ENCODE measurements at places on chromosomes 3 and 15.

GRCh38 chr15:94240480-94240879 lies 9.1 kb downstream of the MCTP2 start:
- H3K27ac ChIP-seq = no peak overlapping the region
- H3K27me3 ChIP-seq = no peaks in the 10 kb centered on the region
- no peak for DNase-seq
- H3K4me3 ChIP-seq = no peak overlapping the region
- no peaks in the 10 kb centered on the region for H3K4me1 ChIP-seq

DNA sequence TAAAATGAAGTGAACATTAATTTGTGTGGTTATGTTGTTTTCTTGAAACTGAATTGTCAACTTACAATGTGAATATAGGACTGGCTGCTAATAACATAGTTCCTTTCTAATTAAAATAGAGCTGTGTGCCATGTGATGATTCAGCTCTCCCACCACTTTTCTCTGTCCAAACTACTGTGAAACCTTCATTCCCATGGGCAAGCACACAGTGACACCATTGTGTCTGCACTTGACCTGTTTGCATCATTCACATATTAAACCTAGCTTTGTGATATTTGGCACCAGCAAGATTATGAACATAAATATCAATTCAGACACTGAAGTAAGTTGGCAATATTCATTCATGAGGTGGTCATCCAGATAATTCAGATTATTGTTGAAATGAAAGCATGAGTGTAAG lies 78.8 kb upstream of the TCF12 start:
- no peak overlapping the region for H3K4me3 ChIP-seq
- no peaks in the 10 kb centered on the region for H3K27me3 ChIP-seq
- H3K27ac ChIP-seq = no peak overlapping the region
- H3K4me1 ChIP-seq = no peaks in the 10 kb centered on the region

- no peak for DNase-seq
- no peaks in the 10 kb centered on the region for H3K27me3 ChIP-seq
- H3K36me3 ChIP-seq = no peaks in the 10 kb centered on the region
Observed at GRCh38 chr15:58283302-58283701, 145.1 kb downstream of the AQP9 start.

- H3K36me3 ChIP-seq = peaks cover 55% of the 10 kb centered on the region
- peaks cover 20% of the 10 kb centered on the region for H3K4me1 ChIP-seq
- DNase-seq = peak; percentile 41
- no peak overlapping the region for H3K27ac ChIP-seq
- no peaks in the 10 kb centered on the region for H3K27me3 ChIP-seq
Observed at GRCh38 chr15:25694823-25695312, 168.3 kb downstream of the ATP10A start.

DNA sequence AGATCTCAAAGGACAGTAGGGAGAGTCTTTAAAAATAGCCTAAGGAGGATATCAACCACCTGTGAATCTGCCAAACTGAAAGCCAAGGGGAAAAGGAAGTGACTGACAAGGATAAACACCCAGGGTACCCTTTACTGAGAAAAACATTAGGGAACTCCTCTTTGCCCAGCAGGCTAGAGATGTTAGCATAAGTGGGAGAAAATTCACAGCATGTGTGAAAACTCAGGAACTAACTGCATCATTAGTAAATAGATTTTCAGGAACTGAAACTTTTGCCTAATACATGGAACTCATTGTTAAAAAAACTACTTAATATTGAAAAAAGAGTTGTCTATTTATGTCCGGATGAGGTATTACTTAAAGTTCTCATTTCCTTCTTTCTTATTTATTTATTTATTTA lies 375.5 kb downstream of the NTRK3 start:
- H3K27me3 ChIP-seq = no peaks in the 10 kb centered on the region
- no peaks in the 10 kb centered on the region for H3K4me1 ChIP-seq
- H3K36me3 ChIP-seq = no peaks in the 10 kb centered on the region
- no peak overlapping the region for H3K27ac ChIP-seq
- DNase-seq = no peak

DNA sequence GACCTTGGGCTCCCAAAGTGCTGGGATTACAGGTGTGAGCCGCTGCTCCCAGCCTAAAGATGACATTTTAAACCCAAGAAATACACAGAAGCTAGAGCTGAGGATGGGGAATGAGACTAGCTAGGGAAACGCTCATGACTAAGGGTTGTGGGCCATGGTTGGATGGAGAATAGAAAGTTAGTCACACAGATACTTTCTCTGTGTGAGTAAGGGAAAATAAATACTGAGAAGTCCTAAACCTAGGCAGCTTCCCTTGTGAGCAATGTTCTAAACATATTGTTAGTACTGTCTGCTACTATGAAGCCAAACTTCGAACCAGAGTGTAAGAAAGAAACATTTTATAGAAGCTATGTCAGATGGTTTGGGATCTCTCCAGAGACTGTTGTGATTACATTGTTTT lies 304.8 kb upstream of the STAC start:
- H3K27me3 ChIP-seq = no peaks in the 10 kb centered on the region
- H3K27ac ChIP-seq = no peak overlapping the region
- H3K36me3 ChIP-seq = no peaks in the 10 kb centered on the region
- no peak overlapping the region for H3K4me3 ChIP-seq
- no peaks in the 10 kb centered on the region for H3K4me1 ChIP-seq
- DNase-seq = no peak

GRCh38 chr3:121430664-121431215 lies 115.0 kb downstream of the POLQ start:
- H3K36me3 ChIP-seq = no peaks in the 10 kb centered on the region
- no peak overlapping the region for H3K4me3 ChIP-seq
- H3K27me3 ChIP-seq = no peaks in the 10 kb centered on the region
- DNase-seq = no peak
- H3K27ac ChIP-seq = no peak overlapping the region

DNA sequence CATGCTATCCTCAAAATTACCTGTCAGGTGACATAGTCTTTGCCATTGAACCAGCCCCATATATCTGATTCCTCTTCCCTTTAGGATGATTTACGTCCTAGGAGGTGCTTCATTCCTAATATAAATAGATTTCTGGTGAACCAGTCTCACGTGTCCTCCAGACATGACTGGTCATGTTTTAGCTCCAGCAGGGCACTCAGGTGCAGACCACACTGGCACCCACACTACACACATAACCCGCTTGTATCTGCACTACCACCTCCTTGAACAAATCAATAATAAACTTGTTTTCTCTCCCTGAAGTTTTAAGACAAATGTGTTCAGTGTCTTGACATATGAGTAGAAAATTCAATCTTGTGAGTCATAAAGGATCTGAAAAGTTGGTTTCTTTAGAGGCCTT lies 155.5 kb downstream of the GOLIM4 start:
- no peak overlapping the region for H3K4me3 ChIP-seq
- H3K36me3 ChIP-seq = no peaks in the 10 kb centered on the region
- no peak for DNase-seq
- H3K4me1 ChIP-seq = no peaks in the 10 kb centered on the region

DNA sequence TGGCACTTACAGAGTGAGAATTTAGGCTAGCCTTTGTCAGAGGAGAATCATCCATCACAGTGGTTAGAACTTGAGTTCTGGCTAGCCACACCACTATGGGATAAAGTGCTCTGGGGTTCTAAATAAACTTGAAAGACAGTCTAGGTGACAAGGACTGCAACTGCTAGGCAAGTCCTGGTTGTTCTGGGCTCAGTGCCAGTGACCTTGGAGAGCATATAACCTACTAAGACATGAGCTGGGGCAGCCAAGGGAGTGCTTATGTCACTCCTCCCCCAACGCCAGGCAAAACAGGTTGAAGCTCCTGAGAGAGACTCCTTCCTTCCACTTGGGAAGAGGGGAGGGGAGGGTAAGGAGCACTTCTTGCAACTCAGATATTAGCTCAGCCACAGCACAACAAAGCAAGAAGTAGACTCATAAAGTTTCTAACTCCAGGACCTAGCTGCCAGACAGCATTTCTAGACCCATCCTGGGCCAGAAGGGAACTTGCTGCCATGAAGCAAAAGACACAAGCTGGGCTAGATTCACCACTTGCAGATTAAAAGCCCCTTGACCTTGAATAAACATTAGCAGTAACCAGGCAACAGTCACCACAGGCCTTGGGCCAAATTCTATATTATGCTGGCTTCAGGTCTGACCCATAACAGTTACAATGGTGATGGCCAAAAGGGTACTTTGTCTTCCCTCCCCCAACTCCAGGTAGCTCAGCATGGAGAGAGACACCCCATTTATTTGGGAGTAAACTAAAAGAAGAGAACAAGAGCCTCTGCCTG lies 963.7 kb downstream of the PLOD2 start:
- H3K27ac ChIP-seq = no peak overlapping the region
- DNase-seq = no peak
- no peak overlapping the region for H3K4me3 ChIP-seq
- no peaks in the 10 kb centered on the region for H3K4me1 ChIP-seq
- H3K36me3 ChIP-seq = no peaks in the 10 kb centered on the region
- H3K27me3 ChIP-seq = no peaks in the 10 kb centered on the region

- peak overlapping the region; percentile 61 for H3K27ac ChIP-seq
- no peak overlapping the region for H3K4me3 ChIP-seq
- peaks cover 8% of the 10 kb centered on the region for H3K4me1 ChIP-seq
- no peaks in the 10 kb centered on the region for H3K27me3 ChIP-seq
Observed at GRCh38 chr15:58447271-58448010, 15.7 kb downstream of the LIPC start.

DNA sequence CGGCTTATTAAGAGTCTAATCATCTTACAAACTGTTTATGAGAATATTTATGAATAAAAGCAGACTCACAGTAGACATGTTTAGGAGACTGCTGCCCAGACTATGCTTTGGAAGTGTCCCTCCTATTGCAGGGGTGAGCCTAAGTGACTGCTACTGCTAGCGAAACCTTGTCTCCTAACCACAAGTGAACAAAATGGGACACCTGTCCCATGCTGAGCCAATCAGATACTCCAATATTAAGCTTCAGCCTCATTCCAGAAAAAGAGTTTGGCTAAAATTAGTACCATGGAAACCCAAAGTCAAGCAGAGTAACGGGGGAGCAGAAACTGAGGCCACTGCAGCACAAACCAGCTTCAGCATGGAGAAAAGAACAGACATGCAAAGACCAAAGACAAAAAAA lies 4.6 kb downstream of the DENND6A start:
- no peak overlapping the region for H3K27ac ChIP-seq
- H3K36me3 ChIP-seq = no peaks in the 10 kb centered on the region
- no peak overlapping the region for H3K4me3 ChIP-seq
- no peaks in the 10 kb centered on the region for H3K27me3 ChIP-seq
- no peak for DNase-seq
- peaks cover 25% of the 10 kb centered on the region for H3K4me1 ChIP-seq

DNA sequence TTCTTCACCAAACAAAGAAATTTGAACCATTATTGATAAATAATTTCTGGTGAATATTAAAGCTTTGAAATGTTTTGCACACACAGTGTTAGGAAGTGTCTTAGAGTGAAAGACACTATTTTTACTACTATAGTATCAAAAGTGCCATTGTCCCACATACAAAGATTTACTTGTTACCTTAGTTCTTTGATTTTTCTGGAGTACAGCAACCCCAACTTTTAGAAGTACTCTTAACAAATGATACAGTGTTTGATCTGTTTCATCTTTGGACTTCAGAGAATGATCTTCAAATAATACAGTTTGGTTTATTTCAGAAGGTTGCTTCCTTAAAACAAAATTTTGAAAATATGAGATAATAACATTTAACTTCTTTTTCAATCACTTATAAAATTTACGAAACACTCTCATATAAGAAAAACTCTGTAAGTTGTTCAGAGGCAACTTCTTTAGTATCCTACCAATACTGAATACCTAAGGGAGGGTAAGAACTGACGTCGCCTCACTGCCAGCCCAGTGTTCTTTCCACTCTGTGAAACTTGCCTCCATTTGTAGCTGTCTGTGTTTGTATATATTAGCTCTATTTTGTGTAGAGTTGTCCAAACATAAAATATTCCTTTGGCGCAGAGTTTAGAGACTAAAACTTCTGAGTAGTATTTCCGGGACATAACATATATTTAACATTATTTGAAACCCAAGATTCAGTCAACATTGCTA lies 464.2 kb downstream of the LPP start:
- H3K27ac ChIP-seq = no peak overlapping the region
- H3K27me3 ChIP-seq = no peaks in the 10 kb centered on the region
- no peak overlapping the region for H3K4me3 ChIP-seq
- H3K36me3 ChIP-seq = no peaks in the 10 kb centered on the region

GRCh38 chr3:55543181-55543614 lies 56.1 kb upstream of the WNT5A start:
- H3K4me3 ChIP-seq = no peak overlapping the region
- H3K36me3 ChIP-seq = no peaks in the 10 kb centered on the region
- DNase-seq = no peak
- H3K4me1 ChIP-seq = no peaks in the 10 kb centered on the region
- no peaks in the 10 kb centered on the region for H3K27me3 ChIP-seq
